Kidney tubule cell (primary cell): ENCODE measurements at places on chromosomes 12 and 14.

GRCh38 chr12:120800665-120801064 is 75.0 kb downstream of the ACADS start:
- DNase-seq = peak; percentile 72

- peak; percentile 39 for DNase-seq
These were observed 74.3 kb upstream of the CPM start for GRCh38 chr12:69007101-69007854.

DNA sequence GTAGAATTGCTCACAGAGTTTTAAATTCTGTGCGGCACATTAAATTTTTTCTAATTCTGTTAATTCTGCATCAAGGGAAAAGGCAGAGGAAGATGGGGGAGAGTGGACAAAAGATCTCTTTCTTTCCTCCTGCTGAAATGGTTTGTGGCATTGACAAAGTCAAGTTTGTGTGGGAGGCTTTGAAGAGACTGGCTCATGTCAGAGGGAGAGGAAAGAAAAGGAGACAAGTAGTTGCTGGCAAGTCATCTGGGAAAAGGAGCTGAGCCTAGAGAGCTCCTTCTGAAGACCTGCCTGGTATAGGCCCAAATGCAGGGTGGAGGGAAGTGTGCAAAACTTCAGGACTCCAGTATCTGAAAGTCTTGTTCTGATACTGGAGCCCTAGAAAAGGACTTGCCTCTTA is 36.3 kb downstream of the TTLL5 start:
- DNase-seq = no peak

DNA sequence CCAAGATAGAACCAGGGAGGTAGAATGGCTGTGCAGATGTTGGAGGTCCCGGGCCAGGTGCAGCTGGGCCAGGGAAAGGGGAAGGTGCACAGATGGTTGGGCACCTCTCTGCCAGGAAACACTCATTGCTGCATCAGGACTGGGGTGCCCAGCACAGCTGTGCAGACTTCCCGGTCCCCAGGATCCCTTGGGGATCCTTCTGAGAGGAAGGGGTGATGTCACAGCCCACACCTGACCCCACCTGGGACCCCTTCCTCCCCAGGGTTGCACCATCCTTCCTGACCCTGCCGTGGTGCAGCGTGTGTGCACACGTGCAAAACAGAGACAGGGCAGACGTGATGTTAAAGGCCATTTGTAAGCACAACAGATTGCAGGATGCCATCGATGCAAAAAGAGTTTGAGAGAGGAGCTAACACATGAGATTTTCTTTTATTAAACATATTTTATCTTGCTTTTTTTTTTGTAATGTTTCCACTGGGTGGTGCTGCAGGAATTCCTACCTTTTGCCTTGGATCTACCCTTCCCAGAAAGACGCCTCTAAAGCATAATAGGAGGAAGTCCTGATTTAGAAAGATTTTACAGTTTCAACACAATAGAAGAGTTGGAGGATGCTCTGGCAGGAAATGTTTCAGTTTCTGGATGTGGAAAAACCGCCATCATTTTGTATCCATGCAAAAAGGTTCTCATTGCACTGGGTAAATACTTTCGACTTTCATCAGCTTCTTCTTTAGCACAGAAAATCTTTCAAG is 14.8 kb downstream of the ELK3 start:
- DNase-seq = no peak

GRCh38 chr12:7344833-7345606 is 41.1 kb downstream of the ACSM4 start:
- no peak for DNase-seq

DNA sequence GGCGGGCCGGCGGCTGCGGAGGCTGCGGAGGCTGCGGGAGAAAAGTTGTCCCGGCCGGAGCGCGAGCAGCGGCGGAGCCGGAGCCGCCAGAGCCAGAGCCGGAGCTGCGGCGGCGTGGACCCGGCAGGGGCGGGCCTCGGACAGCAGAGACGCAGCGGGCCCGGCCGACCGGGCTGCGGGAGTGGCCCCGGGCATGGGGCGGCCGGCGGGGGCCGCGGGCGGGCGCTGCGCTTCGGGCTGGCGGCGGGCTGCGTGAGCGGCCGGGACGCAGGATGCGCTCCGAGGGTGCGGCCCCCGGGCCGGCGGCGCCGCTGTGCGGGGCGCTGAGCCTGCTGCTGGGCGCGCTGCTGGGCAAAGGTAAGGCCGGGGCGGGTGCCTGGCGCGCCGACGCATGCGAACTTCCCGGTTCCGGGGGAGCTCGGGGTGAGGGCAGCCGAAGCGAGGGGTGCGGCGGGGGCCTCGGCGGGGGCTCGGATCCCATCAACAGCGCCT is at the start of gene TMEM132C:
TMEM132C (plus strand) TSS at position 40 of the 492 bp plus-strand sequence; CDS start at position 273, 233 bp downstream.
- no peak for DNase-seq

DNA sequence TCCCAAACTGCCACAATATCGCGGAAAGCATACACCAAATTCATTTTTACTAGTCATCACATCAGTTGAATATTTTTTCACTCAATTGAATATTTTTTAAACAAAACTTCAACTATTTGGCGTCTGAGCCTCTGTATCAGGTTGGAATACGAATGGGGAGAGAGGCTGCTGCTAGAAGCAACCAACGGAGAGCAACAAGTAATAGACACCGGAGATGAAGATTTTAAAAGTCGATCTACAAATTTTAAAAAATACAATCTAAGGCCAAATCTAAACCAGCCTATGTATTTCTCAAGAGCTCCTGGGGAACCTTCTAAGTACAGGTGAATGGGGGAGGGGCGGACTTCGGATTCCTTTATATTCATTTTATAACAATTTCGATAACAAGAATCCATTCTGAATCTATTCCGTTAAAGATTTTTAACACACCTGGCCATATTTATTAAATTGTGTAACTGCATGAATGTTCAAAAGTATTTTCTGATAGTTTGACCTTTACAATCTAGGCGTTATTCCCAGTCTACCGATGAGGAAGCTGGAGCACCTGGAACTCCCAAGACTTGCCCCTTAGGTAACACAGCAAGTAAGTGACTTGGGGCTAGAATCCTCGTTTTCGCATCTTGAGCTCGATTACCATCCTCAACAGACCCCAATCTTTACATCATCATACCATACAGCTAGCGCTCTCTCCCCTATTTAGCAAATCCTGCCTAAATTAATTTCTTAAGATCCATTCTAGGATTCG is 1.2 kb downstream of the GNPNAT1 start:
- DNase-seq = no peak

DNA sequence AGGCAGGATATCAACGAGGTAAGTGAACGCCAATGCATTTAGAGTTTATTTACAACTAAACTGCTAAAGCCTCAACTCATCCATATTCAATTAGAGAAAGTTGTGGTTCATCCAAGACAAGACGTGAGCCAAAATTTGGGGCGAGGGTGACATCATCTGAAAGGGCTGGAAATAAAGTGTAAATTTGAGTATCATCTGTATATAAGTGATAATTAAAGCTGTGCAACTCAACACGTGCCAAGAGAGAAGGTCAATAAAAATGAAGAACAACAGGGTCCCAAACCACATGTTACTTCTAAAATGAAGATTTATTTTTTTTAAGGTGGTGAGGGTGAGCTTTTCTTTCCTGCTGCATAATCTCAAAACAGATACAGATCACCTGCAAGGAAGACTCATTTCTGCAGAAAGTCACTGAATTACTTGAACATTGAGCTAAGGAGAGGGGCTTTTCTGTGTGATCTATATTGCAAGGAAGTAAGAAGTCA is 203.6 kb downstream of the EFCAB11 start:
- DNase-seq = no peak

DNA sequence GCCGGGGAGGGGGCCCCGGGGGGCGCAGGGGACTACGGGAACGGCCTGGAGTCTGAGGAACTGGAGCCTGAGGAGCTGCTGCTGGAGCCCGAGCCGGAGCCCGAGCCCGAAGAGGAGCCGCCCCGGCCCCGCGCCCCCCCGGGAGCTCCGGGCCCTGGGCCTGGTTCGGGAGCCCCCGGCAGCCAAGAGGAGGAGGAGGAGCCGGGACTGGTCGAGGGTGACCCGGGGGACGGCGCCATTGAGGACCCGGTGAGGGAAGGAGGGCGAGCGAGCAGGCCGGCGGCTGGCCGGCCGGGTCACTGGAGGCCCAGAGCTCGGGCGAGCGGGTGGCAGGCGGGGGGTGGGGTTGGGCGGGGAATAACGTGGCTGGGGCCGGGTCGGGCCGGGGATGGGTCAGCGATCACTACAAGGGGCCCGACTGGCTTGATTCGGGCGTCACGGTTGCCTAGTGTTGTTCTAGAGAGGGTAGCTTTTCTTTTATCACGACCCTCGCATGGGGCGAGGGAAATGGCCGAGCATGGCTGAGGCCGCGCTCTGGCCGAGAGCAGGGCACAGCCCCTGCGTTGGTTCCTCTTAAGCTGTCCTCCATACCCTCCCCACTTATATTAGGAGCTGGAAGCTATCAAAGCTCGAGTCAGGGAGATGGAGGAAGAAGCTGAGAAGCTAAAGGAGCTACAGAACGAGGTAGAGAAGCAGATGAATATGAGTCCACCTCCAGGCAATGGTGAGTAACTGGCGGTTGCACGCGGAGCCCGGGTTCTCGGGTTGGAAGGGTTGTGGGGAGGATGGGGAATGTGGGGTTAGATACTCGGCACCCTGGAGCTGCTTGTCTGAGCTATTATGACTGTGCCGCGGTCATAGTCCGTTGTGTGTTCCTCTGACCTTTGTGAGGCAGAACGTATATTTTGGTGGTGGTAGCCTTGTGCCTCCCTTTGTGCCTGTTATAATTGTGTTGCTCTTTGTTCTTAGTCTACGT is 603 bp downstream of the PABPN1 start:
- peak; percentile 76 for DNase-seq

DNA sequence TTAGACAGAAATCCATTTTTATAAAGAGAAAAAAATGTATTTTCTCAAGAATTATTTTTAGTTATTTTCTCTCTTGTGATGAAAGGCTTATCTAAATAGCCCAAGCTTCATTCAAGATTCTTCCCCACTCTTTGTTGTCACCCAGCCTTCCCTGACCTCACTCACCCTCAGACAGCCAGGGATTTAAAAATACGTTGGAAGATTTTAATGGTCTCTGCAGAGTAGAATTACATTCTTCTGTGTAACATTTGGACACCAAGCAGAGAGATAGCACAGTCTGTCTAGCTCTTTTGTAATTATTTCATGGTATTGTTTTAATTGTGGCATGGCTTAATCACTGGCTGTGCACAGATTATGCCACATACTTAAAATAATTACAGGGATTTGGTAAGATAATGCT is 130.3 kb downstream of the IGF1 start:
- DNase-seq = no peak

DNA sequence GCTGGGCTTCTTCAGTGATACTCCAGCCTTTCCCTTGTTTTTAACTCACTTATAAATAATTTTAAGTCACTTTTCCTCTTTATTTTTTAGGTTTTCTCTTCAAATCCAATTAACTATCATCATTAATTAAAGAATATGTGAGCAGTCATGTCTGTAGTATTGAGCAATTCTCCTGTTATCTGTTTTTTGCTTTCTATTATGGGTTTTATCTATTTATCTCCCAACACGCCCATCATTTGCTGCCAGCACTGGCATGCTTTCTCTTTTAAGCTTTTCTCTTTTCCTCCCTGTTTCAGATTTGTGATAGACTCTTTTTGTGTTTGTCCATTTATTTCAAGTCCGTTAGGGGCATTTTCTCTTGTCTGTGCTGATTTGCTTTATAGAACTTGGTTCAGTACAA is 72.3 kb downstream of the CRADD start:
- no peak for DNase-seq

- DNase-seq = no peak
These were observed 10.1 kb downstream of the FOXG1 start for GRCh38 chr14:28776482-28777266.

GRCh38 chr12:57771236-57771872 is 551 bp downstream of the METTL1 start:
- peak; percentile 87 for DNase-seq

- no peak for DNase-seq
These were observed 125.4 kb downstream of the LRIG3 start for GRCh38 chr12:58794859-58795258.

GRCh38 chr12:68163560-68164081 is 4.1 kb upstream of the IFNG start:
- DNase-seq = no peak

DNA sequence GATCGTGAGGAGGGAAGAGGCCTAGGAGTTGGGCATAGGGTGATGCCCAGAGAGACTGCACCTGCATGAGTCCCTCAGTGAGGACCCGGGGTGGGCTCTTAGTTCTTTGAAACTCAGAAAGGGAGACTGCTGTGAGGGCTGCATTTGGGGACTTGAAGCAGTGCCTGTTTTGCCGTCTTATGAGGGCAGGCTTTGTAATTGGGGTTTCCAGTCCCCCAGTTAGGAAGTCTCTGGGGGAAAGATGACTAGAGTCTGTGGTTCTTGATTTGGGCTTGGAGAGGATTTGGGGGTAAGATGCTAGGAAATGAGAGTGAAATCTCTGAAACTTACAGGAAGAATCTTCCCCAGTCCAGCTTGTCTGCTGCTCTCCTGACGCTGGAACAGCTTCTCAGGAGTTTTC is 99.6 kb downstream of the ARF6 start:
- no peak for DNase-seq

DNA sequence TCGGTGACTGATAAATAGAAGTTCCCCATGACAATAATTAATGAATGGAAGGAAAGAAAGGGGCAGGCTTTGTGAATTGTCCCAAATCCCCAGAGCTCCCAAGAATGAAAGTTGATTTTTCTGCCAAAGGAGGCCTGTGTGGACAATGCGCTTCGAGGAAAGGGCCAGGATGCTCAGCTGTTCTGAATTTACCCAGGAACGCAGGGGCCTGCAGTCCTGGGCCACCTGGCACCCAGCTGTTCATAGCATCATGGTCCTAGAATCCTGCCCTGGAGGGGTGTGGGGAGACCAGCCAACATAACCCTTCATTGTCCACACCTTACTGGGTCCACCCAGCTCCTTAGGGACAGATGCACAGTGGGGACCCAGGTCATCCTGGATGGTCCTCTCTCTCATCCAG is 587.5 kb downstream of the BCL11B start:
- DNase-seq = no peak
